ENCODE measurements at places on chromosomes 11 and 22.

GRCh38 chr11:112814168-112814567 is 147.1 kb upstream of the NCAM1 start:
- DNase-seq: no peak

DNA sequence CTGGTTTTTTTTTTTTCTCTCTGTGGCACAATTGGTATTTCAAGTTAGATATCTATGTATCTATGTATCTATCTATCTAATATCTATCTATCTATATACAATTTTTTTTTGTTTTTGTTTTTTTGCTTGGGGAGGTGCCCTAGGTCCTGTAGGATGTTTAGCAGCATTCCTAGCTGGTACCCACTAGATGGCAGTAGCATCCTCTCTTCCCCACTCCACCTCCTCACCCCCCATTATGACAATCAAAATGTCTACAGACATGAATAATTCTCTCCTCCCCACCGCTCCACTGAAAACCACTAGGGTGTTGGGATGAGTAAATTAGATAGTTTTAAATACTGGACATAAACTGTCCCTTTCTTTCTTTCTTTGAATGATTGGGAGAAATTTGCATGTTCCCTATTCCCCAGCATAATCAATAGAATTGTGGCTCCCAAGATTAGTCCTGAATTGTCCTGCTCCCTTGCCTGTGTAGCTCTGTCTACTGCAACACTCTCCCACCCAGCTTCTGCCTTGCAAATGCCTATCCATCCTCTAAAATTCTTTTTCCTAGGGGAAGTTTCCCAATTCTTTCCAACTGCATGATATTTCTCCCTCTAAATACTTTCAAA is 1152.4 kb downstream of the LRRC4C start:
- no peak for DNase-seq

DNA sequence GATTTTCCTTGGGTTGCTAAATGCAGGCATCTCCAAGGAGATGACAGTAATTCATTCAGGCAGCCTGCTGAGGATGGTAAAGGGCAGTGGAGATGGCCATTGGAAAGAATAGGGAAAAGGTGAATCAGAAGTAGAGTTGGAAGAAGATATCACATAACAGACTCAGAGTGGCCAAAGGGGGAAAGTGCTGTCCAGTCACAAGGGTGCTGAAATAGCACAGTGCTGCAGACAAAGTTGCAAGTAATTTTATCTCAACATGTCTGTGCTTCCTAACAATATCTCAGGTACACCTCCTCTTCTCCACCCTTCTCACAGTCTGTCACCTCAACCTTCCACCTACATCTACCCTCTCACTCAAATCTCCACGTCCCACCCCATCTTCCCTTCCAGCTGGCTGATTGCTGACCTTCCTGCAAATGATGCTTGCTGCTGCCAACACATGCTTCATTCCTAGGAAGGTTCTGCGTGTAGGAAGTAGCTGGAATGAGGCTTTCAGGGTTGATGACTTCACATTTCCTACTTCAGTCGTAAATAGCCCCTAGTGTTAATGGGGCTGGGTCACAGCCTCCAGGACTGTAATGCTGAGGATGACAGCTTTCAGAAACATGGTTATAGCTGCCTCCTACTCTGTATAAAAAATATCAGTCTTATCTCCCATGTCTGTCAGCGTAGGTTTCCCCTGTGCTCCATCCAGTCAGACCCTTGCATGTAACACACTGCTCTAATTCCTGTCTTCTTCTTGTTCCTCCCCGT is 123.9 kb downstream of the CTNND1 start:
- DNase-seq: no peak

DNA sequence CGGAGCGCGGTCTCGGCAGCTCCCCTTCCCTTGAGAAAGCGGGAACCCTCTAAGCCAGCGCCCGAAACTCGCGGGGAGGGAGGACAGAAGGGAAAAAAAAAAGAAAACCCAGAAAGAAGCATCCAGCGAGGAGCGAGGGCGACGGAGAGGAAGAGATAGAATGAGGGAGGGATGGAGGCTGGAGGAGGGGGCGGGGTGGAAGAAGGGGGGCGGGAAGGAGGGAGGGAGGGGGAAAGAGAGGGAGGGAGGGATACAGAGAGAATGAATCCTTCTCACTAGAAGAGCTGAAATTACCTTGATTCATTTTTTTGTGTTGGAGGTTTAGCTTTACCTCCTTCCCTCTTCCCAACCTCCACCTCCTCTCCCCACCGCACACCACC is 19.3 kb upstream of the BDNF start:
- DNase-seq: no peak

- DNase-seq: no peak
These were observed 15.7 kb upstream of the KCNJ11 start for GRCh38 chr11:17403980-17404759.

DNA sequence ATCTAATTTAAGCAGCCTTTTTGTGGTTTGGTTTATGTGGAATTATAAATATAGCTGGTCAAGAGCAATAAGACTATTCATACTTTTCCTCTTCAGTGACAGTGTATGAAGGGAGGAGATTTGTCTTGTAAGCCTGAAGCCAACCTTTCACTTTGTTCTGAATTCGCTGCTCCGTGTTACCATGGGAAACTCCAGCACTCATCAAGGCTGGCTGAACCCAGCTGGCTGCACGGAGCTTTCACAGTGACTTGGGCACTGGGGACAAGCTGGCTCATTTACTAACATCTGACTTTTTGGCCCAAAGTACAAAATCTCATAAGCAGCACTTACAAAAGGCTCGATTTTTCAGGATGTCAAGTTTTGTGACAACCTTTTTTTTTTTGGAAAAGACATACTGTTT is 120.4 kb upstream of the GRIA4 start:
- no peak for DNase-seq

DNA sequence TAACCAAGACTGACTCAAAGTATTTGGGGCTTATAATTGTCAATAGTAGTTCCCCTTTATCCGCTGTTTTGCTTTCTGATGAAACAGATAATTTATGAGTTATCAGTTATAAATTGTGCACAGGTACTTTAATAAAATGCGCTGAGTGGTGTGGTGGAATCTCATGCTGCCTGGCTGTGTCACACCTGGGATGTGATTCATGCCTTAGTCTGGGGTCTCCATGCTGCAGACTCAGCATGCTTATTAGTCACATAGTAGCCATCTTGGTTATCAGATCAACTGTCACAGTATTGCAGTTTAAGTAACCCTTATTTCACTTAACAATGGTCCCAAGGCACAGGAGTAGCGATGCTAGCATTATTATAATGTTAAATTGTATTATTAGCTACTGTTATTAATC is 995.2 kb downstream of the NTM start:
- no peak for DNase-seq

DNA sequence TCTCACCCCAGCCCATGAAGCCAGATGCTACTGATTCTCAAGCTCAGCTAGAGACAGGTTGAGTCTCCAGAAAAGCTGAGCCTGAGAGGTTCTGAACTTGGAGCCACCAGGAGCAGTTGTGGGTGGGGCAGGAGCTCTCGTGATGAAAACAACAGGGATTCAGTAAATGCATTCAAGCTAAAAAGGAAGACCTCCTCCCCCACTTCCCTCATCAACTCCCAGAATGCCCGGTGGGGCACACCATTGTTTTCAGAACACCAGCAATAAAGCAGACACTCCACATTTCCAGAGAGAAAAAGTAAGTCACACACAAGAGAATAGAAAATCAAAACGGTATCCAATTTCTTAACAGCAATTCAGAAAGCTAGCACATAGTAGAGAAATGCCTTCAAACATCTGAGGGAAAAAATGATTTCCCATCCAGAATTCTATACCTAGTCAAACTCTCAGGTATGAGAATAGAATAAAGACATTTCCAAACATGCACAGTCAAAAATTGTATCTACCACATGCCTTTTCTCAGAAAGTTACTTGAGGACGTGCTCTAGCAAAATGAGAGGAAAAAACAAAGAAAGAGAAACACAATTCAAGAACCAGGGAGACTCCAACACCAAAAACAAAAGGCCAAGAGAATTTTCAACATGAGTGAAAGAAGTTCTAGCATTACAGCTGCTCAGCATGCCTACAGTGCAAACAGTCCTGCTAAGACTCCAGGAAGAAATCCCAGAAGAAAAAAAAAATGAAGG is 56.8 kb downstream of the CDKN1C start:
- no peak for DNase-seq

- peak; percentile 74 for DNase-seq
These were observed 12.6 kb upstream of the UCP2 start for GRCh38 chr11:73995247-73995646.

DNA sequence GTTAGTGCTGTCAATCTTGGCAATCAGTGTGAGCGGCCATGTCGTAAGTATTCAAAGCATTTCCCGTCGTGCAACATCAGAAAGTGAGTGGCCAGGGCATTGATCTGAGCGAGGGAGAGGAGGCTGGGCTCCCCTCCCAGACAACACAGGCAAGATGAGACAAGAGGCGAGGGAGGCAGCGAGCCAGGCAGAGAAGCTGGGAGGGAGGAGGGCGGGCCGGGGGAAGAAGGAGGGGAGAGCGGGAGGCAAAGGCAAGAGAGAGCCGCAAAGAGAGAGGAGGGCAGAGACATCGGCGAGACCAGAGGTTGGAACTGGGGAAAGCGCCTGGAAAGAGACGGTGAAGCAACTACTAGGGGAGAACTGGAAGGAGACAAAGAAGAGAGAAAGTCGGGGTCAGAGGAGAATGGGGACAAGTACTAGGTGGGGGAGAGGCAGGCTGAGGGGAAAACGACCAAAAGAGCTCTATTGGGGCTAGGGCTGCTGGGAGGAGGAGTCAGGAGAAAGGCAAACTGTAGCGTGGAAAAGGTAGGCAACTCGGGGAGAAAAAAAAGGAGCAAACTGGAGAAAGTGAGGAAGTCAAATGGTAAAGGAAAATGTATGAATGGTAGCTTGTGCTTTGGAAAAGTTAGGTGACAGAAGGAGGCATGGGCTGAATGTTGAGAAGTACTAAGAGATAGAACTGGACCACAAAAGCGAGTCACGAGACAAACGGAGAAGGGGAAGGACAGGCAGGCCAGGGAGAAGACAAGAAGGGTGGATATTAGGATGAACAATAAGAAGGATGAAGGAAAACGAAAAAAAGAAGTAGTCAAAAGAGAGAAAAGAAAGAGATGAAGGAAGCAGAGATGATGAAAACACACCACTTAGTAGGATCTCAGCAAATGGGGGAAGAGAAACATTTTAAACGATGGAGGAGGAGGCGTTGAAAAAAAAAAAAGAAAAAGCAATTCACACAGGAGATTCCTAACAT is 130.5 kb upstream of the C11orf58 start:
- DNase-seq: peak; percentile 88

GRCh38 chr11:126833065-126833464 is 167.5 kb downstream of the KIRREL3 start:
- DNase-seq: peak; percentile 93

DNA sequence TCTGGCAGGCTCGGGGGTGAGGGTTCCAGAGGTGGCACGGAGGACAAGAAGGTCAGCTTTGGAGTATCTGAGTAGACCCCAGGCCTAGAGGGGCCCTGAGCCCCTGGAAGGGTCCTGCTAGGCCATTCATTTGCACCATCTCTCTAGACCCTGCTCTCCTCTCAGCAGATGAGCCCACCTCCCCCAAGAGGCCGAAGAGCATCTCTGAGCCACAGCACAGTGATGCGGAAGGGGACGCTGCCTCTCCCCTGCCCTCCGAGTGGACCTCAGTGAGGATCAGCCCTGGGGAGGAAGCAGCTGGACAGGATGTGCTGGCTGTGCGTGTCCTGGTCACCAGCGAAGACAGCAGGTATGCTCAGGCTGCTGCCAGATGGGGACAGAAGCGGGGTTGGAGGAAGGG is 101.6 kb upstream of the PARVA start:
- no peak for DNase-seq

GRCh38 chr22:22761963-22762772 is 117.8 kb downstream of the GGTLC2 start:
- DNase-seq: no peak

GRCh38 chr11:126450806-126451205 is 95.3 kb downstream of the ST3GAL4 start:
- DNase-seq: no peak

DNA sequence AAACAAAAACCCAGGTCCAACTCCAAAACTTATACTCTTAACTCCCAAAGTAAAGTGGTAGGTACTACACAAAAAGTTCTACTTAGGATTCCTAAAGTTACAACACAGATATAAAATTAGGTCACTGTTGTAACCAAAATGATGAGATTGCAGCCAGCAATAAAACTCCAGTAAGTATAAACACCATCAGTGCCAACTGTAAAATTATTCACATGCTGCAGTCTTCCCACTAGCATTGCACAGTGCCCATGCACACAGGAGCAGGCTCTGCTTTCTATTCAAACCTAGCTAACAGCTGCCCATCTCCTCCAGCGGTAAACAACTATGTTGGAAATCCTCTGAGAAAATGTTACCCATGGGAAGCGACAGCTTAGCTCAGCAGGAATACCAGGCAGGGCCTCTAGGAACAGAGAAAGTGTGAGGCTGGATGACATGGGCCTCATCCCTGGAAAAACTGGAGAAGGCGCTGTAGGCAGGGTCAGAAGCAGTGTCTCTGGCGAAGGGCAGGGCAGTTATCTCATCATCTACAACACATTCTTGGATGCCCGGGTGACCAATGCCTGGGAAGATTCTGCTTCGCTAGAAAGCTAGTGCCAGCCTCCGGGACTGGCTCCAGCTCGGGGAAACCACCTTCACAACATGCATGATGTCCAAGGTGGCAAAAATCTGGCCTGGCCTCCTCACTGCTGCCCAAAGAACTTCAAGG is 9.1 kb downstream of the CPT1A start:
- no peak for DNase-seq

DNA sequence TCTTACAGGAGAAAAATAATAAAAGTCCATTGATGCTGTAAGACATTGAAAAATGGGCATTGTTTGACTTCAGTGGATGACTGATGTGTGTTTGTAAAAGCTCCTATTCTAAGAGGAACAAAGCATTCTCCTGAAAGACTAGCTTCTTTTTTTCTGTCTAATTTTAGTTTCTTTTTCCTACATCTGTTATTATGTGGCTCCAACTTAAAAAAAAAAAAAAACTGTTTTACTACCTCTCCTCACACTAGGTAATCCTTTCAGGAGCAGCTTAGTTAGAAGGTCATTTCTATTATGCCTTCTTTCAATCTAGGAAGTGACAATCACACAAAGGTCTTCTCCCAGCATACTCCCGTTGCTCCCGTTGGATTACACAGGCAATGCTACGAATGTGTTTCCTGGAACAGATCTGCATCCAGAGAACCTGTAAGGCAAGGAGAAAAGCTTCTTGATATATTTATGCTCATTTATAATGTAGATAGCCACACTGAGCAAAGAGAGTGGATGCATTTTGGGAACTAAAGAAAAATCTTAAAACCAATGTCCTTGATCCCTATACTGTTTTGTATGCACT is 595.1 kb upstream of the CCDC179 start:
- no peak for DNase-seq

- no peak for DNase-seq
These were observed 1078.9 kb downstream of the OPCML start for GRCh38 chr11:132453406-132453805.
